ENCODE measurements at places on chromosomes 7 and 10.

- no peak for DNase-seq
These were observed 25.5 kb downstream of the ZNRF2 start for GRCh38 chr7:30309842-30310435.

DNA sequence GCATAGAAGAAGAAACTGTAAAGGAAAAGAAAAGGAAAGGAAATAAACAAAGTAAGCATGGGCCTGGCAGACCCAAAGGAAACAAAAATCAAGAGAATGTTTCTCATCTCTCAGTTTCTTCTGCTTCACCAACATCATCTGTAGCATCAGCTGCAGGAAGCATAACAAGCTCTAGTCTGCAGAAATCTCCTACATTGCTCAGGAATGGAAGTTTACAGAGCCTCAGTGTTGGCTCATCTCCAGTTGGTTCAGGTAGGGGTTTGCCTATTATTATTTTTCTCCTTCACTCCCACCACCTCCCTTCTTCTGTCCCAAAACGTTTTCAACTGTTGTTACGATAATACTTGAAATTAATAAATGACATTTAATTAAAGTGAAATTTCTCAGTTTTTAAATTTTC, 139.6 kb downstream of the MLLT10 start:
- no peak for DNase-seq

GRCh38 chr10:18145652-18146051, 5.4 kb downstream of the CACNB2 start:
- DNase-seq = no peak

DNA sequence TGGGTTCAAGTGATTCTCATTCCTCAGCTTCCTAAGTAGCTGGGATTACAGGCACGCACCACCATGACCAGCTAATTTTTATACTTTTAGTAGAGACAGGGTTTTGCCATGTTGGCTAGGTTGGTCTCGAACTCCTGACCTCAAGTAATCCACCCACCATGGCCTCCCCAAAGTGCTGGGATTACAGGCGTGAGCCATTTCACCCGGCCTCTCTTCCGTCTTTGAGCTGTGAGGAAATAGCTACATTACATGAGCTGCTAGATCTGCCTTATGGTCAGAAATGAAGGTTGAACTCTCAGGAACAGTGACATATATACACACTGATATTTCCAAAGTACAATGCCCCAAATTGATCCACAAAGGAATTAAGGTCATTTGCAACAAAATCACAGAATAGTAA, 2.4 kb downstream of the BLVRA start:
- DNase-seq = no peak

- DNase-seq = no peak
These were observed 3.7 kb downstream of the PDK4 start for GRCh38 chr7:95592570-95592969.

GRCh38 chr7:39824456-39825200, 125.4 kb upstream of the CDK13 start:
- no peak for DNase-seq

DNA sequence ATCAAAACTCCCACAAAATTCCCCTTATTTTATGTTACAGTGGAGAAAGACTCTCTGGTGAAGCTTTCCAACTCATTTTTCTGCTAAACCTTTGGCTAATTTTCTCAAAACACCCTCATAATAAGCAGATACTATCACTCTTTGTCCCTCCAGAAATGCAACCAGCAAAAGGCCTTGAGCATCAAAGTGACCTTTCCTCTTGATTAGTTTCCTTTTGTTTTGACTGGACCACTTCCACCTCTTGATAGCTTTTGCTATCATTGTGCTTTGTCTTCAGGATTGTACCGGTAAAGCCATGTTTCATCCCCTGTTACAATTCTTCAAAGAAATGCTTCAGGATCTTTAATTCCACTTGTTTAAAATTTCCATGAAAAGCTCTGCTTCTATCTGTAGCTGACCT, 115.1 kb upstream of the SLC13A1 start:
- DNase-seq = no peak

DNA sequence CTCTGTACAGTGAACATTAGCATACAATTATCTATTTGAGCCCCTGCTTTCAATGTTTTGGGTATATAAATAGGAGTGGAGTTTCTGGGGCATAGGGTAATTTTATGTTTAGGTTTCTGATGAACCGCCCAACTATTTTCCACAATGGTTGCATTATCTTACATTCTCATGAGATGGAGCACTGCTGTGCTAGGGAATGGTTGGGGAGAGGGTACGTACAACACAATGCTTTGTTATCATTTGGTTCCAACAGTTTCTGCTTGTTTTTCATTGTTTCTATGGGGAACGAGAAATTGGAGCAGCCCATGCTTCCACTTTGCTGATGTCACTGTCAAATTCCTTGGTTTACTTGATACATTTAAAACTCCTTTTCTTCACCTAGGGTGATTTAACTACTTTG, 1115.3 kb downstream of the REEP3 start:
- no peak for DNase-seq

DNA sequence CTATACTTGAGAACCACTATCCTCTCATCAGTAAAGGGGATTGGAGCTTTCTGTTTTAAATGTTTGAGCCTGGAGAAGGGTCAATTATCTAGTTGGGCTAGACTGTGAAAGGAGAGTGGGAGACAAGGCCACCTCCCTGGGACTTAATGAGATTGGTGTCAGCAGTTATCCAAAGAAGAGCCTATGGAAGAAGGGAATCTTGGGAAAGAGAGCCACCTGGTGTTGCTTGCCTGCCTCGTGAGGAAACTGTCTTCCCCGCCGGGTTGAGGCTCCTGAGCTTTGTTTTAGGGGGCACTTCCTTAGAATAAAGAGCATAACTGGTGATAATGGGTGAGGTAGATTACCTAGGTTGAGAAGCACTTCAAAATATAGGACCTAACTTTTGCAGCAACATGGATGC, 32.0 kb upstream of the ABCB4 start:
- DNase-seq = no peak

- DNase-seq = no peak
These were observed 7.4 kb upstream of the UCMA start for GRCh38 chr10:13241613-13242012.

DNA sequence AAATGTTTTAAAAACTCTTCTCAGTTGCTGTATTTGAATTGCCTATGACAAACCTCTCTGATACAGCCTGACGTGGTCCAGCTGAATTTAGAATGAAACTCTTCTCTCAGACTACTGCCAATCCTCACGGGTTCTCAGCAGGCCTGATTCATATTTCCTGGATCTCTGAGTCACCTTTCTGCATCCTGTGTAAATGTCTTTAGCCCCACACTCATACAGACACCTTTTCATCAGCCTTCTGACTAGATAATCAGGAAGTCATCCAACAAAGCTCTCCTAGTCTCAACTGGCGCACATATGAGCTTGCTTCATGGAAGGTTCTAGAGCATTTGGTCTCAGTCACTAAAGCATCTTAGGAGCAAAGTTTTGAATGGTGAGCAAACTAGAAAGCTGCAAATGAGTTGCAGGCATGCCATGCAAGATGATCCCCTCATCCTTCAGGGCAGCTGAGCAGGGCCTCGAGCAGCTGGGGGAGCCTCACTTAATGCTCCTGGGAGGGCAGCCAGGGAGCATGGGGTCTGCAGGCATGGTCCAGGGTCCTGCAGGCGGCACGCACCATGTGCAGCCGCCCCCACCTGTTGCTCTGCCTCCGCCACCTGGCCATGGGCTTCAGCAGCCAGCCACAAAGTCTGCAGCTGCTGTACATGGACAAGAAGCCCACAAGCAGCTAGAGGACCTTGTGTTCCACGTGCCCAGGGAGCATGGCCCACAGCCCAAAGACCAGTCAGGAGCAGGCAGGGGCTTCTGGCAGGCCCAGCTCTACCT, 182.8 kb downstream of the ARHGAP12 start:
- no peak for DNase-seq

DNA sequence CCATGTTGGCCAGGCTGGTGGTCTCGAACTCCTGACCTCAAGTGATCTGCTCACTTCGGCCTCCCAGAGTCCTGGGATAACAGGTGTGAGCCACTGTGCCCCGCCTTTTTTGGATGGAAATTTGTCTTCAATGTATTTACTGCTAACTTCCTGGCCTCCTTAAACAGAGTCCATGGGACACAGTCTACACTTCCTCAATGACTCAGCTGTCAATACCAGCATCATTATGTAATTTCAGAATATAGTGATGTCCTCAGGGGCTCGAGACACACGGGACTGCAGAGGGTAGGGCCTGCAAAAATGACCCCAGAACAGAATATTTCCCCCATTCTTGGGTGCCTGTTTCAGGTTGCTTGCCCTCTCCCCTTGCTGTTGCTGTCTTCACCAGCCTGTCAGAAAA, 31.1 kb downstream of the CAMK2G start:
- no peak for DNase-seq

GRCh38 chr7:143331179-143331801, 15.4 kb downstream of the CLCN1 start:
- DNase-seq = no peak

DNA sequence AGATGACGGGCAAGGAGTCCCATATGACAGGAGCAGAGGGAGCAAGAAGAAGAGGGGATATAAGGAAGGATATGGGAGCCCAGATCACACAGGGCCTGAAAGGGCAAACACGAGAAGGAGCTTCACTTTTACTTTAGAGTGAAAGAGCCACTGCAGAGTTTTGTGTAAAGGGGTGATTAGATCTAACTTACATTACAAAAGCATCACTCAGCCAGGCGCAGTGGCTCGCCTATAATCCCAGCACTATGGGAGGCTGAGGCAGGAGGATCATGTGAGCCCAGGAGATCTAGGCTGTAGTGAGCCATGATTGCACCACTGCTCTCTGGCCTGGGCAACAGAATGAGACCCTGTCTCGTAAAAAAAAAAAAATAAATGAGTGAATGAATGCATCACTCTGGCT, 91.1 kb downstream of the MPP7 start:
- no peak for DNase-seq

DNA sequence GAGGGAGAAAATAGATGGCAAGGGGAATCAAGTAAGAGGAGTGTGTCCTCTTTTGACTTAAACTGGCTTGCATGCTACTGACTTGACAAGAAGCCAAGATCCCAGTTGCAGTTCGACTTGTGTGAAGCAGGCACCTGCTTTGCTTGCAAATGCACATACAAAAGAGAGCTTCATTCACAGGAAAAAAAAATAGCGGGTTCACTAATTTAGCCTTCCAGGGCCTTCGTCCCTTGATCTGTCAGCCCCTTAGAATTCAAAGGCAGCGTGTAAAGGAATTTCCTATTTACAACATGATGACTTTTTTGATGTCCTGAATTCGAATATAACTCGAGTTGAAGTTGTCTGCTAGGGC, 192.1 kb downstream of the CELF2 start:
- DNase-seq = no peak
